Activated T-helper 1 cell treated with anti-CD3 and anti-CD28 coated beads, Interleukin-2, amount 50 U/mL, for 16 hours (primary cell): ENCODE measurements at places on chromosomes 2 and 18.
A peak's percentile ranks its signal among the peaks of the same experiment; 100 is the strongest.

DNA sequence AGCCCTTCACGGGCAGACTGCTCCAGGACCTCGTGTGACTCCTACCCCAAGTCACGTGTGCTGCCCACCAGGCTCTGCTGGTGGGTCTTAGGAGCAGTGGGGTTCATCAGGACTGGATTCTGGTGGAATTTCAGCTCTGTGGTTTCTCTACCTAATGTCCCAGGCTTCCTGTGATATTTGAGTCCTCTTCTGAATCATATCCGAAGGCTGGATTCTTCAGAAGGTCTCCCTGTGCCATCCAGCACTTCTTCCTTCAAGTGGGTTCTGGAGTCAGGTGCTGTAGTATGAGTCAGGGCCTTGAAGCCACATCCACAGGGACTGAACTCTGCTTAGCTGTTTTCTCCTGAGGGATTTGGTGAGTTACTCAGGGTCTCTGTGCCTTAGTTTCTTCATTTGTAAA is 850.2 kb upstream of the CELF4 start:
- no peak for DNase-seq

- DNase-seq, result no peak
These were observed 49.5 kb downstream of the C2orf42 start for GRCh38 chr2:70141212-70141901.

DNA sequence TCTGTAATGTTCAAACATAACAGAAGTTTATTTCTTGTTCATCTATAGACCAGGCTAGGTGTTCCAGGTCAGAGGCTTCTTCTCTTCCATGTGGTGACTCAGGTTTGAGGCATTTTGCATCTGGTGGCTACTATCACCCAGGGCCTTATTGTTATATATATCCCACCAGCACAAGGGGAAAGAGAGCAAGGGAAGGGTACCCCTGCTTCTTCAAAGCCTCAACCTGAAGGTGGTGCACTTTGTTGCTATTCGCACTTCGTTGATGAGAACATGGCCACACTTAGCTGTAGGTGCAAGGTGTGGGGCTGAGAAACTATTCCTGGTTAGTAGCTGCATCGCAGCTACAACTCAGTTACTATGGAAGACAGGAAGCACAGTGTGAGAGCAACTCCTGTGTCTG is 27.4 kb upstream of the SLC3A1 start:
- DNase-seq, result no peak

- no peak for DNase-seq
These were observed 48.2 kb downstream of the PAX8 start for GRCh38 chr2:113230531-113230930.

DNA sequence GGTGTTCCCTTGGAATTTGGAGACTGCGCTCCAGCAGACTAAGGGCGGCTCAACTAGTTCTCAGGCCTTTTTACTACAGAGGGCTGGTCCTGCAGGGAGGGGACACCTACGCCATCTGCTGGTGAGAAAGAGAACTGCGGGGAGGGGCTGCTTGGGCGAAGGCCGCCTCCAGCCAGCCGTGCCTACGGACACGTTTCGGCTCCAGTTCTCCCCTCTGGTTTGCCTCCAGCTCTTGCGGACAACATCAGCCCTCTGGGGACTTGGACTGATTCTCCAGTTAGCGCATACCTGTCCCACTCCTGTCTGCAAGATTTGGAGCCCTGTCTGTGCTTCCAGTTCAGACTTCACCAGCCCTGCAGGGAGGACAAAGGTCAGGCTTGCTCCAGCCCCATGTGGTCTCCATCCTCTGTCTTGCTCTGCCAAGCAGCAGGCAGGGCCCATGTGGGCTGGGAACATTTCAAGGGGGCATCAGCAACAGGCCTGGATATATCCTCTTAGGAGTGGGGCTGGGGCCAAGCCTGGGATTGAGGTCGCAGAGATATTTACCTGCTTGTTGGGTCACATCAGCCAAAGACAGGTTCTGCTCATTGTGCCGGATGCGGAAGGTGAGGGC is 10.3 kb downstream of the PTPRN start:
- DNase-seq, result peak; percentile 86

GRCh38 chr18:7844418-7844817 is 277.3 kb downstream of the PTPRM start:
- no peak for DNase-seq

- no peak for DNase-seq
These were observed 42.0 kb downstream of the NEURL3 start for GRCh38 chr2:96463119-96463518.

DNA sequence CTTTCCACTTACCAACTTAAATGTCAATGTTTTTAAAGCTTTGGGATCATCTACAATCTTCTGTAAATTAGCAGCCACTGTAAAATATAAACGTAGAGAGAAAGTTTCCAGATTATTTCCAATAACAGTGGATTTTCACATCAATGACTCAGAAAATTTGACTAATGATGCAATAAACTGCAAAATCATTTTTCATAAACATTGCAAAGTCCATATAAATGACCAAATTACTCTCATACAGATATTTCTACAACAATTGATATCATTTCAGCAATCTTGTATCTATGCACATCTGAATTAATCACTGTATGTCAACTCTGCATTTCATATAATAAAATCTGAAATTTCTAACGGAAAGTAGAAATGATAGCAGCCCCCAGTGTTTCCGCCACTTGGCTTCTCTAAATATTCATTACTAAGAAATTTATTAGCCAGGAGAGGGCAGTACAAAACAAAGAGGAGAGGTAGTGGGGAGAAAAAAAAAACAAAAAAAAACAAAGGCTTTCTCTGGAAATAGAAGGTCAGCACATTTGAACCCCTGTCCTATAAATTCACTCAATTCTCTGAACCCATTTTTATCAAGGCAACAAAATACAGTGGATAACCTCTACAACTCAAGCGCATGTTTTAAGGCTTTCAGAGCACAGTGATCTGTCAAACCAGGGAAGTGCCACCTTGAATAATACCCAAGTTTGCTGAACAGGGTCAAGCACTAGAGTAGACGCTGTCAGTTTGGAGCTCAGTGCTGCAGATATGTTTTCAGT is 282.6 kb downstream of the STK39 start:
- DNase-seq, result no peak

GRCh38 chr2:156322051-156322685 is 10.4 kb downstream of the NR4A2 start:
- no peak for DNase-seq

GRCh38 chr2:42851186-42851585 is 58.8 kb upstream of the HAAO start:
- DNase-seq, result no peak

DNA sequence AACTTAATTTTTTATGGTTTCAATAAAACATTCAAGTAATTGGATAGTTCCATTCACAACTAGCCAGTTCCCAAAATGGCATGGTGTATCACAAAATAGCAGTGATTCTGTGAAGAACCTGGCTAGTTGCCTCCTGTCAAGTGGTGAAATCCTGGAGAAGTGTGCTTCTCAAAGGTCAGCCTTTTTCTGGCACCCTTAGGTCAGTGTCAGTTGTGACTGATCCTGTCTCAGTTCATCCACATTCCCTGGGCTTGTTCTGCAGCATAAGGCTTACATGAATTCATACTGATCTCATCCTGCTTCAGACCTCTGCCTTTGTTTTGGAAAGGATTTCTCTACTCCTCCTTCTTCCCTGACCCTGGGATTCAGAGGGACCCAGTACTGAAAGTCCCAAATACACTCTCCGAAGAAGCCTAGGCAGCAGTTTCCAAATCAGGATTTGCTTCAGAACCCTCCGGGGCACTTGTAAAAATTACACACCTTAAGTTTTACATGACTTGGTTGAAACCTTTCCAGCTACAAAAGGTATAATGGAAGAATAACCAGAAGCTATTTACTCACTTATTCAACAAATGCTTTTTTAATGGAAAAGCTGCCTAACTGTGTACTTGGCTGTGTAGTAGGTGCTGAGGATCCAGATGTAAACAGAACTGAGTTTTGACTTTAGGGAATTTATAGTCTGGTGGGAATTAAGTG is 11.0 kb downstream of the MAP3K20 start:
- no peak for DNase-seq

GRCh38 chr2:215604606-215605005 is 168.7 kb upstream of the FN1 start:
- DNase-seq, result no peak

GRCh38 chr2:147824620-147825019 is 20.2 kb upstream of the ACVR2A start:
- DNase-seq, result no peak

DNA sequence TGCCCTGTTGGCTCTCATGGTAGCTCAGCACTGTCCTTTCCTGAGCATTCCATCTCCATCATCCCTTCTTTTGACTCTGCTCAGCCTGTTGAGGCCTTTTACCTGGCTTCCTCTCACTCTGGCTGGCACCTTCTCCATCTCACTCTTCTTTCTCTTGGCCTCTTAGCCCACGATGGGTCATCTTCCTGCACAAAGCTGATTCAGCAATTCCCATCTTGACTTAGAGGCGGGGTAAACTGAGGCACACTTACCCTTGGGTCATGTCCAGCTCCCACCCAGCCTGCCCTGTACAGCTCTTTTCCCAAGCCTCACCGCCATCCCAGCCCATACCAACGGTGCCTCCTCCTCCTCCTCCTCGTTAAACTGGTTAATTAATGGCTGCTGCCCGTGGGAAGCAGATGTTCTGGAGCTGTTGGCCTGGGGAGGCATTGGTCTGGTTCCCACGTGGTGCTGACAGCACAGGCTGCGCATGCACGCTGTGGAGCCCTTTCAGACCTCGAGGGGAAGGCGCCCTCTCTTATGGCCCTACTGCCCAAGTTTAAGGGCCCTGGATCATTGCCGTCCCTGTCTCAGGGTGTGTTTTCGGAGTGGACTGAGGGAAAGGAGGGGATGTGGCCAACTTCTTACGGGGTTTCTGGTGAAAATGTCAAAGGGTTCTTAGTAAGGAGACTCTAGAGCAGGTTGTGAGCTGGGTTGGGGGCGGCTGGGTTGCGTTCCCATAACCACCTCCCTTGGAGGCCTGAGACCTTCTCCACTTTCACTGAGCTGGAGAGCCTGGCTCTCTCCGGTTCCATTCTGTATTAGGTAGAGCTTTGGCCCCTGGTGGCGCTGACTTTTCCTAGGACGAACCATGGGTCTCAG is 10.9 kb downstream of the WNT10A start:
- no peak for DNase-seq

DNA sequence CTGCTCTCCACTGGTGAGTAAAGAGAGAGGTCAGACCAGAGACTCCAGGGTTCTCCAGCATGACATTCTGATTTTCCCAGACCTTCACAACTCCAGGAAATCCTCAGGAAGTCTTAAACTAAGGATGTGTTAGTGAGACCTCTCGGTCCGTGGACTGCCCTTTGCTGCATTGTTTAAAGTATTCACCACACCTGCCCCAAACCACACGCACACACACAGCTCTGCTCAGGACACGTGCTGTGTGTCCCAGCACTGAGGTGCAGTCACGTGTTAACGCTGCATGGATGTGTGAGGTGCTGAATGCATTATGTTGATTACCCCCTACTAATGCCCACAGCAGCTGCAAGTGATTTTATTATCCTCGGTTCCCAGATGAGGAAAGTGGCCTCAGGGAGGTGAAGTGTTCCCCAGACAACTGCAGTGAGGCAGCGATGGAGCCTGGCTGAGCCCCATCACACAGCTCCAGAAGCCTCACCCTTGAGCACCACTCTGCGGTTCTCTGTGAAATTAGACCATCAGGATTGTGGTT is 68.4 kb downstream of the TRAPPC12 start:
- no peak for DNase-seq

DNA sequence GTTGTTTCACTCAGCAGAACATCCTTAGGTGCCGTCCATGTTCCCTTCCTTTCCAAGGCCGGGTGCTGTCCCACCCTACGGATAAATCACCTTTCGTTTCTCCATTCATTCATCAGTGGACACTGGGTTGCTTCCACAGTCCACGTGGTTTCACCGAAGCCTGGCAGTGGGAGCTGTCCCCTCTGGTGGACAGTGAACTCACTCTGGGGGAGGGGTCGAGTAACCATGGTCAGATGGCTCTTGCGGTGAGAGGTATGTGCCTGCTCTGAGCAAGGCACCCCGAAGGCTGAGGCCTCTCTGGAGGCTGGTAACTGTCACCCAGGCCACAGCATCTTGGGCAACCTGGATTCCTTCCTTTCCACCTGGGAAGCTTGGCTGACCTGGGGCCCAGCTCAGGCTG is 61.5 kb upstream of the TWIST2 start:
- no peak for DNase-seq

- no peak for DNase-seq
These were observed 10.9 kb downstream of the OSBPL1A start for GRCh38 chr18:24386681-24387080.

GRCh38 chr2:68216454-68217310 is 35.6 kb downstream of the PPP3R1 start:
- DNase-seq, result no peak

DNA sequence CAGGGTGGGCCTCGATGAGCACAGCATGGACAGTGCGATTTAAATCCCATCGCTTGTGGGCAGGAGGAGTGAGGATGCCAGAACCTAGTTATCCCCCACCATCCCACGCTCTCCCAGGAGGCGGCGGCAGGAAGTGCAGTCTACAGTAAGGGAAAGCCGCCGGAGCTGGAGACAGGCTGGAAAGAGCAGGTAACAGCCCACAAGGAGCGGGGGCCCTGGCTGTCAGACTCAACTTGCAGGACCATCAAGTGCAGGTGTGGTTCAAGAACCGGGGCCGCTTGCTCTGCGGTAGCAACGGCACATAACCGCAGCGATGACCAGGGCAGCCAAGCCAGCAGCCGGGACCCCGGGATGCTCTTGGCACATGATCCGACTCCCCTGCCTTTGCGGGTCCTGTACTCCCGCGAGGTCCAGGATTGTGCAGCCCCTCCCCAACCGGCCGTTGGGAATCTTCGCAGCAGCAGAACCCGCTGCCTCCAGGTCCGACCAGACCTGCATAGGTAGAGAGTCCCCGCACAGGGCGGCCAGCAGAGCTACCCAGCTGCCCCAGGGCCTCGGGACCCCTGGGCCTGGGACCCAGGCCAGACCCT is 82.1 kb downstream of the BIN1 start:
- no peak for DNase-seq

- no peak for DNase-seq
These were observed 137.7 kb downstream of the LTBP1 start for GRCh38 chr2:33084433-33084832.

GRCh38 chr2:230318190-230319121 is 8.5 kb upstream of the SP140L start:
- no peak for DNase-seq

DNA sequence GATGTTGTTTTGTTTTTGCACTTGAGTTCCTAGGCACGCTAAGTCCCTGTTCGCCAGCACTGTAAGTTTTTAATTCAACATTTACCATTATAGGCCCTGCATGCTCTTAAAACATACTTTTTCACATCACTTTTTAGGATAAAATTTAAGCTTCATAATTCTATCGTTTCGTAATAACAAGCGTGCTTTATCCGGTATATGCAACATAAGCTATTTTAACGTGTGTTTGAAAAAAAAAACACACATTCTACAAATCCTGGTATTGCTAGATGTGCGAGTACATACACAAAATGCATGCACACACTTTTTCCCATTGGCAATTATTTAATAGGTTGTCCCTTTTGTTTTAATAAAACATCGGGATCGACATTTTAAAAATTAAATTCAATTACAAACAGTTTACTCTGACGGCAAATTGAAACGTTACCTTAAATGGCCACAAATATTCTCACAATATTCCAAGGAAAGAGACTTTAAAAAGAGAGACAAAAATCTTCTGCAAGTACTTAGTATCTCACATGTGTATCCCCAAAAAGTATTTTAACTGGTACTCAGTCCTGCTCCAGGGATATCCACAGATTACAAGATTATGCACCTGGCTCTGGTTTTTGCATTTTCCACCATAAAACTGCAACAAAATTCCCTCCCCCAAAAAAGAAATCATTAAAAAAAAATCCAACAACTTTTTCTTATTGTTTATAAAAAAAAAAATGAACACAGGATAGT is 1.0 kb upstream of the TCF4 start:
- no peak for DNase-seq
